Pancreas (tissue), 10 donors: ENCODE measurements at places on chromosomes 7 and 10. TPM values are rescaled to one million over a fixed set of nuclear protein-coding genes. Genes with fewer than 3 reads are reported as not detected.

PMS2 gene
- 3.9 TPM for total RNA-seq

EGFR gene
- 38.0 TPM for total RNA-seq

ZNF655 gene
- total RNA-seq: 25.6 TPM

GPR15LG gene
- not detected for total RNA-seq

CPA2 gene
- total RNA-seq: 5,238 TPM

ZPBP gene
- 0.19 TPM for total RNA-seq

CCDC201 gene
- not detected for total RNA-seq

PARP12 gene
- total RNA-seq: 34.8 TPM

FBXO24 gene
- 0.88 TPM for total RNA-seq

SEMA3E gene
- 1.8 TPM for total RNA-seq

- DNase-seq: no peak
Observed at GRCh38 chr7:144723301-144723700, 112.6 kb downstream of the TPK1 start.

DNA sequence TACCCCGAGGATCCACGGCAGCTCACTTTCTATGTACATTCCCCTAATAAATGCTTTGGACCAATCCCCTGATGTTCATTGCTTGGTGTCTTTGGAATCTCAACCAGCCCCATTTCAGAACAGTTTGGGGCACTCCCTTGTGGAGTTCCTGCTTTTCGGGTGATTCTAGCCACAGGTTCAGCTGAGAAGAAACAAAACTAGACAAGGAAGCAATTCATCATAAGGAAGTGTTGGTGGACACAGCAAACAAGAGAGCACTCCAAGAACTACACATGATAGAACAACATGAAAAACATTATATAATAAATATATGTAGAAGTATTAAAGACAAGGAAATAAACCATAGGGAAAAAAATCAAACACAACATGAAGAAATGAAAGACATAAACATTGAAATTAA lies 6.0 kb upstream of the CCDC136 start:
- no peak for DNase-seq

DNA sequence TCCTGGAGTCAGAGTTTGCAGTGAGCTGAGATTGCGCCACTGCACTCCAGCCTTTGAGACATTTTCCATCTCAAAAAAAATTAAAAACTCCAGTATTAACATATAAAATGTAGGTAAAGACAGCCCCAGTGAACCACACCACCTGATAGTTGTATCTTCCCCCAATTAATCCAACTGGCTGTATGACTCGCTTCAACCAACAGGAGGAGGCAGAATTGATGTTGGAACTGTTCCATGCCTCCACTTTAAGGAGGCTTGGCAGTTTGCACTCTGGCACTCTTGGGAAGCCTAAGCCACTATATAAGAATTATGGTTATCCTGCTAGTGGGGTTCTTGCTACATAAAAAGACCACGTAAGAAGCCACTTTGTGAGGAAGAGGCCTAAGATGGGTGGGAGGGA lies 72.7 kb downstream of the STK17A start:
- no peak for DNase-seq

DNA sequence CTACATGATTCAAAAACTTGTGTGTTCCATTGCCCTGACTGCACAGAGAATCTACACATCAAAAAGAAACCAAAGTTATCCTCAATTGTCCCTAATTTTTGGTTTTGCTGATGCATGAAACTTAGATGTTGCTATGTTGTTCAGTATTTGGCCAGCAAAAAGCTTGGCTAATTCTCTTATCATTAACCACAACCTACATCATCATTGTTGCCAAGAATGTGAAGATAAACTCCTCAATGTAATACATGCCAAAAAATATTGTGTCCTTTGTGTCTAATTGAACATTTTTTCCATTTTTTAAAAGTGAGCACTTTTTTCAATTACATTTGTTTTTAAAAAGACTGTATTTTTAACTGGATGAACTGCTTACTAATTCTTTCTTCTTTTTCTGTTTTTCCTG lies 268.0 kb upstream of the SEMA3D start:
- no peak for DNase-seq

GRCh38 chr7:25196132-25196896 lies 32.0 kb downstream of the NPVF start:
- no peak for DNase-seq

GRCh38 chr10:27893358-27893954 lies 105.4 kb downstream of the ODAD2 start:
- no peak for DNase-seq

- no peak for DNase-seq
Observed at GRCh38 chr10:47379901-47380300, 4.2 kb downstream of the ZNF488 start.

DNA sequence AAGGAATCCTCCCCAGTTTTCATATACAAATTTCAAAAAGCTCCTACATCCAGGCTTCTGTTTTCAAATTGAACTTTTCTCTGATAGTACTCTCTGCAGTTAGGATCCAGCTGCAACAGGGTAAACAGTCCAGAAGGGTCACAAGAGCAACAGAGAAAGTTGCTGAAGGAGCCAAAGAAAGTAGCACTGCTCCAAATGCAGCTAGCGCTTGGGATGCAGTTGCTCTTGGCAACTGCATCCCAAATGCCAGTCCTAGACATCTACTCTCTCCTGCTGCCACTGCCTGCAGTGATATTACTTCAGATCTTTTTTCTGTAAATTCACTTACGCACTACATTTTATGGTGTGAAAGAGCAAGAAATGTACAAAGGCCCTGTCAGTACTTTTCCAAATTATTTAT lies 14.6 kb downstream of the GPR37 start:
- no peak for DNase-seq

DNA sequence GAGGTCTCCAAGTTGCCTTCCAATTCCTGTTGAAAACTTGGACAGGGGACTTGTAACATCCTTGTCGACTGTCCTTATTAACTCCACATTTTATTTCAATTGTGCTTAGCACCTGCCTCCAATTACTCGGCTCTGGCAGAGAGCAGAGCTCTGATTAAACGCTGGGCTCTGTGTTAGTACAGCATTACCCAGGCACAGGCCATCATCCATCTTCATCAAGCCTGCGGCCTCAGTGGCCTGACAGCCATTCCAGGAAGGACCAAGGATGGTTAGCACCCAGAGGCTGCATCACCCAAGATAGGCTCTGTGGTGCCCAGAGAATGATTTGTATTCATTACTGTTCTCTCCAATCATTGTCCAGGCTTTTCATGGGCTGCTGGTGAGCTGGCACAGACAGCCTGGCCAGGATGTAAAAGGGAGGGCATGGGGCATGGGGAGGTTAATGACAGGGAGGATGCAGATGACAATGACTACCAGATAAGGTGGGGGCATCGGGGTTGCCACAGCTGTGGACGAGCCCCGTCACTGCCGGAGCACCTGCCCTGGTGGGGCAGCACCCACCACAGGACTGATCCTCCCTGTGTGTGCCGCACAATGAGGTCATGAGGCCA lies 123.3 kb downstream of the PTPN20 start:
- DNase-seq: no peak

DNA sequence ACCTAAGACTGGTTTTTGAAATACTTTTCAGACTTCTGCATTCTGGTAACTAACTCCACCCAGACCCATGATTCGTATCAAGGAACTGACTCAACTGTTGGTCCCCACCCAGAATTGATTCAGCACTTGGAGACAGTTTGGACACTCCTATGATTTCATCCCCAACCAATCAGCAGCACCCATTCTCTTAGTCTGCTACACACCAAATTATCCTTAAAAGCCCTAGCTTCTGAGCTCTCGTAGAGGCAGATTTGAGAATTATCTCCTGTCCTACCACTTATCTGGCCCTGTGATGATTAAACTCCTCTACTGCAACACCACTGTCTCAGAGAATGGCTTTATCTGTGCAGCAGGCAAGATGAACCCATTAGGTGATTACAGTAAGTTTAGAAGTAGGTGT lies 7.7 kb upstream of the GSTO1 start:
- DNase-seq: no peak

GRCh38 chr10:97618733-97619132 lies 14.6 kb downstream of the MORN4 start:
- DNase-seq: no peak

DNA sequence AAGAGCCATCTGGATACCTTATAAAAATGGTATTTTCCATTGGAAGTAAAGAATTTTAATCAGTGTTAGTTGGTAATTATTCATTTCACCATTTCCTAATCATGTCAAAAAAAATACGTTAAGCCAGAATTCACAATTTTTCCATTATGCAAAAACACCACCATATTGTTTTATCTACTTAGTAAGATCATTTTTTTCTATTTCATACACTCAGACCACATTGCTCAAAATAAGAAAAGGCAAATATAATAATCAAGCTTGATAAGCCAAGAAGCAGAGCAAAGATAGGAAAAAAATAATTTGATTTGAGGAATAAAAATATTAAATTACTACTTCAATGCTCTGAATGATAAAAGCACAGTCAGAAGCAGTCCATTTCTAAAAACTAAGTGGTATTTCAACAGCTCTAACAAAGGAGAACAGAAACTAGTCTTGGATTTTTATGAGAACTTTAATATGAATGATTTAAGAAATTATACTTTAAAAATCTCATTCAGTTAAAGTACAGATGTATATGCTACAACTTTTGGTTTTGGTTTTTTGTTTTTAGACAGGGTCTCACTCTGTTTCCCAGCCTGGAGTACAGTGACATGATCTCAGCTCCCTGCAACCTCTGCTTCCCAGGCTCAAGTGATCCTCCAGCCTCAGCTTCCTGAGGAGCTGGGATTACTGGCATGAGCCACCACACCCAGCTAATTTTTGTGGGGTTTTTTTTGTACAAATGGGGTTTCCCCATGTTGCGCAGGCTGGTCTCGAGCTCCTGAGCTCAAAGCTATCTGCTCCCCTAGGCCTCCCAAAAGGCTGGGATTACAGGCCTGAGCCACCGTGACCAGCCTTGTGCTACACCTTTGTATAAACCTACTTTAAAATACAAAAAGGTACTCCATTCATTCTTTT lies 46.6 kb downstream of the LRRN3 start:
- no peak for DNase-seq

DNA sequence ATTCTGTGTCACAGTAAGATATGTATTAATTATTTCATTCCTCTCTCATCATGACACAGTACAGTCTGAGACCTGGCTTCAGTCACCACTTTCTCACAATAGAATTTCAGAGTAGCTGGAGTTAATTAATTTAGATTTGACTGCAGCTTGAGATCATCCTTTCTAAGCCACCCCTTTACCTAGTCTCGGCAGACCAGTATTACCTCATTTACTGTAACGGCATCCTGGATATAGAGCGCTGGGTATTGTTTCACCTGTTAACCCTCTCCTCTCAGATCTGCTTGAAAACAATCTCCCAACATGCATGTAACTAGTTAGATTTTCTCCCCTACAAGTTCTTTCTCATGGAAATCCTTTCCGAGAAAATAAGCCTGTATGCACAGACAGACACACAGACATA lies 1057.5 kb downstream of the GATA3 start:
- DNase-seq: no peak

GRCh38 chr7:68244389-68244788 lies 1247.8 kb downstream of the TYW1 start:
- no peak for DNase-seq

DNA sequence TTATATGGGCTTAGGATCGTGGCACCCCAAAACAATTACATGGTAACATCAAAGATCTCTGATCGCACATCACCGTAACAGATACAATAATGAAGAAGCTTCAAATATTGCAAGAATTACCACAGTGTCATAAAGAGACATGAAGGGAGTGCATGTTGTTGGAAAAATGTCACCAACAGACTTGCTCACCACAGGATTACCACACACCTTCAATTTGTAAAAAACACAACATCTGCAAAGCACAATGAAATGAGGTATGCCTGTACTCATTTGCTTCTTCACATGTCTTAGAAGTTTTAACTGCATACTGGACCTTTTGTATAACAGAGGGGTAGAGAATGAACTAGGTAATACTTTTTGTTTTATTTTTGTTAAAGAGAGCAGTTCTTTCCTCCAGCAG lies 96.6 kb downstream of the TPST1 start:
- DNase-seq: no peak

DNA sequence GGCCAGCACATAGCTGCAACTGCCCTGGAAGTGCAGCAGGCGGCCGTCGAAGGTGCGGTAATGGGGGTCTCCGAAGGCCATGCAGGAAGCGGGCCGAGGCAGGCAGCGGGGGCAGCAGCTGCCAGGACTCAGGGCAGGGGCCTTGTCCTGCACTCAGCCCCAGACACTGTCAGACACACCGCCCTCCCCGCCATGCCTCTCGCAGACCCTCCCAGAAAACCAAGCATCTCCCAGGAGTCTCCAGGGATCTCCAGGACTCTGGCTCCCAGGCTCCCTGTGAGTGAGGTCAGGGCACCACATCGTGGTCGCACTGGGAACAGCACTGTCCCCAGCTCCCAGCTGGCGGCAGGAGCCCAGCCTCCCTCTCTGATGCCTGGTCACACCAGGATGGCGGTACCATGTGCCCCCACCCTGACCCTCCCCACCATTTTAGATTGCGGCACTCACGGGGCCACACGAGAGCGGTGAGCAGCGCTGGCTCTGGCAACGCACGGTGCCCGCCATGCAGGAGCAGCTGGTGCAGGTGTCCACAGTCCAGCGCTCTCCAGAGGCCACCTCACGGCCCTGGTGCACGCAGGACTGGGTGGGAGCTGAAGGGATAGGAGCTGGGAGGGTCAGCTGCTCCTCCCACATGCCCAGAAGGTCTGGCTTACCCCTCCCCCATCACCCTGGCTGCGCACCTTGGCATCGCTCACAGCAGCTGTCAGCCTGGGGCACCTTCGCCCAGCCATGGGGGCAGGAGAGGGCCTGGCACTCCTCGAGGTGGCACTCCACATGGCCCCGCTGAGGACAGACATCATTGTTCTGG lies 17.5 kb downstream of the ATP6V1F start:
- peak; percentile 83 for DNase-seq

- DNase-seq: no peak
Observed at GRCh38 chr7:127598318-127598717, 4.8 kb downstream of the FSCN3 start.

GRCh38 chr7:103773726-103774125 lies 215.7 kb downstream of the RELN start:
- no peak for DNase-seq
